ENCODE measurements at places on chromosomes 6 and 20. TPM values are rescaled to one million over a fixed set of nuclear protein-coding genes. Genes with fewer than 3 reads are reported as not detected.
A peak's percentile ranks its signal among the peaks of the same experiment; 100 is the strongest.

- DNase-seq = no peak
Observed at GRCh38 chr6:95087394-95088097, 489.8 kb upstream of the MANEA start.

The DNAAF9 gene
- 9.6 TPM for polyA plus RNA-seq

The FRK gene
- polyA plus RNA-seq = 2.9 TPM

DNA sequence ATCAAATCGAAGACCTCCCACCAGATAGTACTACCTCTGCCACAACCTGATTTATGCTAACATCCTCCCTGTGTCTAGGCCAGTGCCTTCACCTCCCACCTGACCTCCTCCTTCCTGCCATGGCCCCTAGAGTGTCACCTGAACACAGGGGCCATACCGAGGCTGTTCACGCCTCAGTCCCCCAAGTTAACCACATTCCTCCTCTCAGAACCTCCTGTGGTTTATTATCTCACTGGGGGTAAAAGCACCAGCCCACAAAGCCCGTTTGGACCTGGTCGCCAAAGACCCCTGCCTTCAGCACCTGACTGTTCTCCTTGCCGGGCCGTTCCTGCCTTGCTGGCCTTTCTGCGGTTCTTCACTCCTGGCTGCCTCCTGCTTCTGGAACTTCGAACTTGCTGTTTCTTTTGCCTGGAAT is 13.7 kb downstream of the MAS1 start:
- no peak for DNase-seq

The FHL5 gene
- polyA plus RNA-seq = not detected

DNA sequence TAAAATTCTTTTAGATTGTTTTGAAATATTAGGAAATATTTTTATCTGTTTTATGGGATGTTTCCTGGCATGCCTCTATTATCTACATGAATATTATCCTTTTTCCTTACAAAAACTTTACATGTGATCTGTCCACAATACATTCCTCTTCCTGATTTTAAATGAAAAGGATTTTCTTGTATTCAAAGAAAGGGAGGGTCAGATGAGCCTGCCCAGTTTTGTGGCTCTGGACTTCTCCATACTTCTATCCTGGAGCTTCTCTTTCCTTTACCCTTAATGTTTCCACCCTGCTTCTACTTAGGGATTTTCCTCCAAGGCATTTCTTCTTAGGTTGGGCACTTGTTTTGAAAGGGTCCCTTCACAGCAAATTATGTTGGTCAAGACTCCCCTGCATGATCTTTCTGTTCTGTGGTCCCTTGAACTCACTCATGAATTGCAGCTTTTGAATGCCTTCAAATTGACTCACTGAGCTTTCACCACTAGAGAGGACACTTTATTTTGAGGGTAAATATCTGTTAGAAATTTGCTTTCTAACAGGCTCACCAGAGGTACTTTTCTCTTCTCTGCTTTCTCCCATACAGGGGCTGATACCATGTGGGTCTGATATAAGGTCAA is 104.9 kb downstream of the CENPW start:
- no peak for DNase-seq

- peak; percentile 81 for DNase-seq
Observed at GRCh38 chr6:15662326-15663129, at the start of gene DTNBP1. Gene DTNBP1, minus strand, starts transcription at chr6:15663028. Its CDS starts 159 bp downstream, at chr6:15662869.

DNA sequence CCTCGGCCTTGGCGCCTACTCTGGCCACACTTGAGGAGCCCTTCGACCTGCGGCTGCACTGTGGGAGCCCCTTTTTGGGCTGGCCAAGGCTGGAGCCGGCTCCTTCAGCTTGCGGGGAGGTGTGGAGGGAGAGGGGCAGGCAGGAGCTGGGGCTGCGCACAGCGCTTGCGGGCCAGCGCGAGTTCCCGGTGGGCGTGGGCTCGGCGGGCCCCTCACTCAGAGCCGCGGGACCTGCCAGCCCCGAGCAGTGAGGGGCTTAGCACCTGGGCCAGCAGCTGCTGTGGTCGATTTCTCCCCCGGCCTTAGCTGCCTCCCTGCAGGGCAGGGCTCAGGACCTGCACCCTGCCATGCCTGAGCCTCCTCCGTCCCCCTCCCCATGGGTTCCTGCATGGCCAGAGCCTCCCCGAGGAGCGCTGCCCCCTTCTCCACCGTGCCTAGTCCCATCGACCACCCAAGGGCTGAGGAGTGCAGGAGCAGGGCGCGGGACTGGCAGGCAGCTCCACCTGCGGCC is 136.8 kb downstream of the EPHA7 start:
- no peak for DNase-seq

The GJA10 gene
- polyA plus RNA-seq = not detected

The ITPA gene
- polyA plus RNA-seq = 71.8 TPM

The MRPS10 gene
- polyA plus RNA-seq = 20.0 TPM

DNA sequence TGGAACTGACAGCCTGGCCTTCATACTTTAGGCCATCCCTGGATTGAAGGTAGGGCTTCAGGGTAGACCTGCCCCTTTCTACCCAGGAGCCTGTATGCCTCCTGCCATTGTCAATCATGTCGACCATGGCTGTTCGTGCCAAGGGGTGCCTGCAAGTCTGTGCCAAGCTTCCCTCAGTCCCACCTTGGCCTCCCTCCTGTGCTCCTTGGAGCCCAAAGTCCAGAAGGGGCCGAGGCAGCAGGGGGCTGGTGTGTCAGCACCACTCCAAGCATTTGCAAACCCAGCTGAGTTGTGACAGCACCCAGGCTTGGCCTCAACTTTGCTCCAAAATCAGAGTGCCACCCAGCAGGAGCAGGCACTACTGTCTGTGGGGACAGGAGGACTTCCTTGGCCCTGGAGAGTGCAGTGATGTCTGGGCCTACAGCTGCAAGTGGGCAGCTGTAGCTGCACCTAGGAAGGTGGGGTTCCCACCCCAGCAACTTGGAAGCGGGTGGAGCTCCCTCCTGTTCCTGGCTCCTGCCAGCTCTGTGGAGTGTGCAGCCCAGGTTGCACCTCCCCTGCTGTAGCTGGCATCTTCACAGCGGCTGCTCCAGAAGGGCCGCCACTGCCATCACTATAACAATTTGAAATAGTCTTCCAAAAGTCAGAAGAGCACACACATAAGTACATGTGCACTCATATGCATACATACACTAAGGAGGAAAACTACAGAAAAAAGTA is 1719.3 kb downstream of the HACE1 start:
- no peak for DNase-seq

- no peak for DNase-seq
Observed at GRCh38 chr6:155968921-155969320, 513.3 kb upstream of the NOX3 start.

GRCh38 chr6:34484391-34484790 is 18.5 kb downstream of the PACSIN1 start:
- DNase-seq = no peak

- no peak for DNase-seq
Observed at GRCh38 chr6:130259557-130259956, 36.8 kb upstream of the SAMD3 start.

The KCTD20 gene
- polyA plus RNA-seq = 17.4 TPM

DNA sequence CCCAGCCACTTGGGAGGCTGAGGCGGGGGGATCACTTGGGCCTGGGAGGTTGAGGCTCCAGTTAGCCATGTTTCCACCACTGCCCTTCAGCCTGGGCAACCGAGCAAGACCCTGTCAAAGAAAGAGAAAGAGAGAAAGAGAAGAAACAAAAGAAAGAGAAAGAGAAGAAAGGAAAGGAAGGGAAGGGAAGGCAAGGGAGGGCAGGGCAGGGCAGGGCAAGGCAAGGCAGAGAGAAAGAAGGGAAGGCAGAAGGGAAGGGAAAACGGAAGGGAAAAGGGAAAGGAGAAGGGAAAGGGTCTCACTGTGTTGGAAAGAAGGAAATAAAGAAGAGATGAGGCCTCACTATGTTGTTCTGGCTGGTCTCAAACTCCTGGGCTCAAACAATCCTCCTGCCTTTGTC is 47.8 kb upstream of the PBOV1 start:
- no peak for DNase-seq

The HMGCLL1 gene
- not detected for polyA plus RNA-seq

DNA sequence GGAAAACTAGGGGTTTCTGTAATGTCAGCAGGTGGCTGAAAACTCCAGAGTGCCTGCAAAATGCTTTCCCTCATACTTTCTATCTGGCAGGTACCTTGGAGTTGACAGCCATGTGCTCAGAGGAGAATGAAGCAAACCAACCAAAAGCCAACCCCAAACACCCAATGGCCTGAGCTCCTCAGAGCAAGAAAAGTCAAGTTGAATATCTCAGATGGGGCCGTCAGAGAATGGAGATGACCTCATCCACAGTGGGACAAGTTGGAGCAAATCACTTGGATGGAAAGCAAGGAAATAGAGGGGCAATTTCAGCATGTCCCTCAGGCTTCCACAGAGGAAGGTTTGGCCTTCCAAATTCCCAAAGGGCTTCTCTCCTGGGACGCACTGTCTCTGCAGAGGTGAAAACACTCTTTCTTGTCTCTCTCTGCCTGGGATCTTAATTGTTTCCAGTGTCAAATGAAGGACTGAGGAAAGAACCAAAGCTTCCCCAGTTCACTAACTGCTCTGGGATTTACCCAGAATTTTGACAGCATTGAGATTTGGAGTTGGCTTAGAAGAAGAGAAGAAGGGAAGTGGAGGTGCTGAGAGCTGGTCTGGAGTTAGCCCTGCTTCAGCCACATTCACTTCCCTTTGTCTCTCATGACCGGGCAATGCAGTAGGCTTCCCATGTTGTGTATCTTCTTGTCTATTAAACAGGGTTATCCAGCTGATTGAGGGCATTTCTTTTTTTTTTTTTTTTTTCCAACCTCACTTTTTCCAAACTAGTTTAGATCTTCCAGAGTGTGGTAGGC is 42.2 kb downstream of the PRND start:
- DNase-seq = no peak

The FNDC1 gene
- polyA plus RNA-seq = 0.27 TPM

- DNase-seq = no peak
Observed at GRCh38 chr6:30719356-30719755, 796 bp upstream of the TUBB start.

DNA sequence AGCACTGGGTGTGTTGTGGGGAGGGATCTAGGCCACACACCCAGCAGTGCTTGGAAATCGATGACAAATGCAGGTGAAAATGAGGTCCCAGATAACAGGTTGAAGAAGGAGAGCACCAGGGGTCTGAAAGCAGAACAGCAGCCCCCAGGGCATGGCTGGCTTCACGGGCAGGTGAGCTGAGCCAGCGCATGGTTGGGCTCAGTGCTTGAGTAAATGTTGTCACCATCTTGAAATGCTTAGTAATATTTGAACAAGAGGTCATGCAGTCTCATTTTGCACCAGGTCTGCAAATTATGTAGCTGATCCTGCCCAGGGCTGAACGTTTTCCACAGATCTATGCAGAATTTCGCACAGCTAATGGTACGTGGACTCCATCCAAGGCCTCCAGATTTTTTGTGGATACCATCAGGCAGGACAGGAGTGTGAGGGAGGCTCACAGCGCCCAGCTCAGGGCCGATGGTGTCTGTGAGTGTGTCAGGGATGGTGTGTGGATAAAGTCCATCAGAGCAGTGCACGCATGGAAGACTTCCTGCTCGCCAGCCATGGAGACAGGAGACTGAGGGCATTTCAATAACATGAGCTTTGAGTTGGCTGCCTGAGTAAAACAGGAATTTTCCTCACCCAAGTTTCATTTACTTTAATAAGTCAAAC is 53.1 kb upstream of the SNX9 start:
- DNase-seq = peak; percentile 81

GRCh38 chr20:41161886-41162285 is 24.5 kb downstream of the PLCG1 start:
- DNase-seq = no peak

- DNase-seq = no peak
Observed at GRCh38 chr6:170456334-170456733, 96.8 kb downstream of the PSMB1 start.

The PI3 gene
- polyA plus RNA-seq = 5.7 TPM

GRCh38 chr20:9136114-9136513 is 67.2 kb downstream of the PLCB4 start:
- no peak for DNase-seq

The TAF4 gene
- polyA plus RNA-seq = 7.8 TPM

The RIMS4 gene
- not detected for polyA plus RNA-seq

The TGM3 gene
- 1.4 TPM for polyA plus RNA-seq

DNA sequence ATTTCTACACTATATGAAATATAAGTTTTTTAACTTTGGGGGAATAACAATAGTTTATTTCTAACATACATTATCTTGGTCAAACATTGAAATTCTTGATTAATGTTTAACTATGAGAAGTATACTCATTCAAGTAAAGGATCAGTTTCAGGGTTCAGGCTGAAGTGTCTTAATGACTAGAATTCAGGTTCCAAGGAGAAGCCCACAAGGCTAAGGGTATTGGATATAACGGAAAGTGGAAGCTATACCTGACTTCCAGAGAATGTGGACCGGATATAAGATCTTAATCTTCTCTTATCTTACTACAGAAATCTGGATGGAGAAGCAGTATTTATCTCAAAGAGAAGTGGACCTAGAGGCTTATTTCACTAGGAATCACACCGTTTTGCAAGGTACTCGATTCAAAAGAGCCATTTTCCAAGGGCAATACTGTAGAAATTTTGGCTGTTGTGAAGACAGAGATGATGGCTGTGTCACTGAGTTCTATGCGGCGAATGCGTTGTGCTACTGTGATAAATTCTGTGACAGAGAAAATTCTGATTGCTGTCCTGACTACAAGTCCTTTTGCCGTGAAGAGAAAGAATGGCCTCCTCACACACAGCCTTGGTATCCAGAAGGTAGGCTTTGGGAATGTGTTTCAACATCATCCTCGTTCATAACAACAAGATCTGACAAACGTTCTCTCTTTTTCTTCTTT is at the start of gene TINAG:
TSS of gene TINAG (plus strand) at position 153 of the 697 bp plus-strand sequence. CDS start at position 263, 110 bp downstream.
- peak; percentile 30 for DNase-seq

GRCh38 chr6:3650959-3651697 is 100.4 kb downstream of the PXDC1 start:
- peak; percentile 35 for DNase-seq

DNA sequence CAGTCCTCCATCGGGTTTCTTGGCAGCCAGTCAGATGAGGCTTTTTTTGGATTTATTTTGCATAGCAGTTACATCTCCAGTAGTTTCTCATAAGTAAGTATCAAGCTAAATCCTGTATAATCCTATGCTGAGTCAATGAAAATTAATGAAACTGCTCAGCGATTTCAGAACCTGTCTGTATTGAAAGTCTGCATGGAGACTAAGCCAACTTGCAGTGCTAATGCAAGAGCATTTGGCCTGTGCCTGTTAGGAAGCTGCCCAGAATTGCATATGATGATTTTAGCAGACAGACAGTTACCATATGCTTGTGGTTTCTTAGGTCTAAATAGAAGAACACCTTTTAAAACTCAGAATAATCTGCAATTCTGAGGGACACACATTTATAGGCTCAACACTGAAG is 25.2 kb upstream of the LRRN4 start:
- DNase-seq = no peak

- DNase-seq = no peak
Observed at GRCh38 chr6:96721227-96721626, 116.0 kb downstream of the GPR63 start.

- DNase-seq = no peak
Observed at GRCh38 chr6:112044856-112045255, 9.0 kb upstream of the CCN6 start.

All from small intestine (tissue), 16 donors.